T-helper 17 cell (primary cell): ENCODE measurements at places on chromosomes 13 and 19.

- DNase-seq, result no peak
Measured at GRCh38 chr13:55440465-55441085, 1700.1 kb upstream of the PRR20A start.

DNA sequence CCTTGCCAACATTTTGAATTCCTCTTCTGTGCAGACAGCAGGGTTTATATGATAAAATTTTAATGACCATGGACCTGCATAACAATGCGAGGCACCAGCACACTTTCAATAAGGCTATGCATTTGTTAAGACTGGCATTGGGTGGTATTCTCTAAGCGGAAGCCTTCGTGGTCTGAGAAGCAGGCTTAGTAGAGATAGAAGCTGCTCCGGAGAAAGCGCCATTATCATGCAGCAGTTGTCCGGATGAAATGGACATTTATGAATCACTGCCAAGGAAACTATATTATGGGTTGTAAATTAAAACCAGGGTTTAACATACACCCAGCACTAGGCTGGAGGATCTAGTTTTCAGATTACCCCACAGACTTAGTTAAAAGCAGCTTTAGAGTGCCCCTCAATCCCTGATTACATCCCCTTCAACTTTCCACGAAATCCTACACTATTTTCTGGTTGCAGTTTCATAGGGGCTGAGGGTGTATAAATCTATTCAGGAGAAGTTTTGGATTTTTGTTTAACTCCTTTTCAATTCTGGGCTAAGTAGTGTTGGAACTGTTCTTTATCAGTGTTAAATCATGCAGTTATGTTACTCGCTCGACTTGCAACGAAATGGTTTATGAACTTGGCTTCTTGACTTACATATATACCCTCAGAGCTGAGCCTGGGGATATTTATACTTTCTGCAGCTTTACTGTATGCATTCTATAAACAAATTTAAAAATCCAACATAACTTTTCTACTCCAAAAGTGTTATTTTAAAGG is 193.3 kb downstream of the PCDH9 start:
- no peak for DNase-seq

DNA sequence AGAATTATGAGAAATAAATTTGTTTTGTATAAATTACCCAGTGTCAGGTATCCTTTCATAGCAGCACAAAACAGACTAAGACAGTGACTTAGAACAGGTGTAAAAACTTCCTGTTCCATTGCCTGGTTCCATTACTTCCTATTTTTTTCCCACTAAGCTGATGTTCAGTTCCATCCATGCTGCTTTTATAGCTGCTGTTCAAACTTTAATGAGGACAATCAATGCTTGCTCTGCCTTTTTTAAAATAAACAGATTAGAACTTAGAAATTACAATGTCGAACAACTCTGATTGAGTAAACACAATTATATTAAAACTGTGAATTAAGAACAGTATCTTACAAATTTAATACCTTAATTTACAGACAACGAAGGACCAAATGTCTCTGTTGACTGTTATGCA is 818.9 kb downstream of the OLFM4 start:
- DNase-seq, result no peak

DNA sequence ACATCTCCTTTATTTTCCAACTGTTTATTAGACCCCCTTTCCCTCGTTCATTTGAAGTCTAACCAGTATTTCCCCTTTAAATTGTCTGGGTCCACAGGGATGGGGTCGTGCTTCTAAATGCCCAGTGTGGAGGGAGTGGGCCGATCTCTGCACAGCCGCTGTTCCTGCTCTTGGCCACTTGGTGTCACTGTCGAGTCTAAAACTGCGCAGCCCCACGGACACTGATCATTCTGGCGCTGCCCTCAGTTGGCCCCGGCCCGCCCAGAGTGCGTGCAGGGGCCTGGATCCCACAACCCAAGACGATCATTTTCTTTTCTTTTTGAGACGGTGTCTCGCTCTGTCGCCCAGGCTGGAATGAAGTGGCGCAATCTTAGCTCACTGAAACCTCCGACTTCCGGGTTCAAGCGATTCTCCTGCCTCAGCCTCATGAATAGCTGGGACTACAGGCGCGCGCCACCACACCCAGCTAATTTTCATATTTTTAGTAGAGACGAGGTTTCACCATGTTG is 12.0 kb downstream of the WDR88 start:
- DNase-seq, result peak; percentile 47
